ENCODE measurements at places on chromosomes 1 and 21. TPM values are rescaled to one million over a fixed set of nuclear protein-coding genes. Genes with fewer than 3 reads are reported as not detected.

DNA sequence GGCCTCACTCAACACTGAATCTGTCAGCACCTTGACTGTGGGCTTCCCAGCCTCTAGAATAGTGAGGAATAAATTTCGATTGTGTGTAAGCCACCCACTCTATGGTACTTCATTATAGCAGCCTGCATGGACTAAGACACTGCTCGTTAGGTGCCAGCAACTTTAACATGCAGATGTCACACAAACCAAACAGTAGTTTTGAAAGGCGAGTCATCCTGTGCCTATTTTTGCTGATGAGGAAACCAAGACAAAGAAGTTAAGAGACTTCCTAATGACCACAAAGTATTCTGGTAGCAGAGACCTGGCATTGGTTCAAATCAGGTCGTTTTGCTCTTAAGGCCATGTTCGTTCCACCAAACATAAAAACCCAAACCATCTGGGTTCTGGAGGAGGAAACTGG, 42.9 kb downstream of the BATF3 start:
- DNase-seq, result no peak

DNA sequence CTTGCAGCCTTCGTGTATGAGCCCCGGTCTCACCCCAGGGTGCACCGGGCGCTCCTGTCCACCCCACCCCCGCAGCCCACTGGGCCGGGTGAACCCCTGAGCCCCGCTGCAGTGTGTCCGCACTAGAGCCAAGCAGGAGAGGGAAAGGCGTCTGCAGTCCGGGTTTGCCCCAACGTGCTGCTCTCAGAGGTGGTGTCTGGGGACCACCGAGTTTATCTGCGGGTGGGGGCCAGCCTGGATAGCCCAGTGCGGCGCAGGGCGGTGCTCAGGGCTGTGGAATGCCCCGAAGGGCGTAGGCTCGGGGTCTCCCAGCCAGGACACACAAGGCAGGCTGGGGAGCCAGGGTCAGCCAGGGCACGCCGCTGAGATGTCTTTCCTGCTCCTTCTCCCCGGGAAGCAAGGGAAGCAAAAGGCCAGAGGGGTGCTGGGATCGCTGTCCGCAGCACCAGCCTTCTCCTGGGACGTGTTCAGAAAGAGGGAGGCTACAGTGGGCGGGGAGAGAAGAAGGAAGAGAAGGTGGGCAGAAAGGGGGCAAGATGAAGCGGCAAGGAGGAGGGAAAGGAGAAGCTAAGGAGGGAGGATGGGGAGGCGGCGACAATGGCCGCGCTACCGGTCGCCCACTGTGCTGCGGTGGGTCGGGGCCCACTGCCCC, 56.6 kb downstream of the MAB21L3 start:
- peak; percentile 52 for DNase-seq

RGS4 gene
- total RNA-seq, result 0.78 TPM

KIF17 gene
- 5.2 TPM for total RNA-seq

- no peak for DNase-seq
Observed at GRCh38 chr1:178530037-178530402, 17.1 kb downstream of the TEX35 start.

DNA sequence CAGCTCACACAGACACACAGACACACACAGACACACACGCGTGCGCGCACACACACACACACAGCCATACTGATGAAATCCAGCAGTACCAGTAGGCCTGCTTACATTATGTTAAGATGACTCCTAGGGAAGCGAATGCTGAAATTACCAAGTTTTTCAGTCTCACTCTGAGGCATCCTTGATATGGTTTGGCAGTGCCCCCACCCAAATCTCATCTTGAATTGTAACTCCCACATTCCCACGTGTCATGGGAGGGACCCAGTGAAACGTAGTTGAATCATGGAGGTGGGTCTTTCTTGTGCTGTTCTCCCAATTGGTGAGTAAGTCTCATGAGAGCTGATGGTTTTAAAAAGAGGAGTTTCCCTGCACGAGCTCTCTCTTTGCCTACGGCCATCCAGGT, 64.1 kb downstream of the TIAM1 start:
- no peak for DNase-seq

TMEM50A gene
- total RNA-seq, result 73.5 TPM

- no peak for DNase-seq
Observed at GRCh38 chr1:201112926-201113325, 700 bp upstream of the CACNA1S start.

DNA sequence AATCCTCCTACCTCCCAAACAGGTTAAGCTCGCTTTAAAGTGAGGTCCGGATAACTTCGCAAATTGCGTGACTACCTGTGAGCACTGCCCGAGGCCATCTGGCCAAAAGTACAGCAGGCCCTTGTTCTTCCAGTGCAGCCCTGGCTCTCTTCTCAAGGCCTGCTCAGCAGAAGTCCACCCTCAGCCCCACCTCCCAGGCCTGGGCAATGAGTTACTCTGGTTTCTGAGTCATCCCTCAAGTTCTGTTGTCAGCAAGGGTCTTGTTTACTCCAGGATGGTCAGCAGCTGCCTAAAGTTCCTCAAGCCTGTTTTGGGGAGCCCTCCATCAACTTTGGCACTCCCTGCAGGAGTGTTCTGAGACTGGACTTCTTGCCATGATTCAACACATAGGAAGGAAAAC, 101.7 kb downstream of the BCAR3 start:
- peak; percentile 73 for DNase-seq

OLIG1 gene
- 0.59 TPM for total RNA-seq

TTLL10 gene
- total RNA-seq, result 0.22 TPM
